AG09319 (cell line): ENCODE measurements at places on chromosomes 4 and X.

DNA sequence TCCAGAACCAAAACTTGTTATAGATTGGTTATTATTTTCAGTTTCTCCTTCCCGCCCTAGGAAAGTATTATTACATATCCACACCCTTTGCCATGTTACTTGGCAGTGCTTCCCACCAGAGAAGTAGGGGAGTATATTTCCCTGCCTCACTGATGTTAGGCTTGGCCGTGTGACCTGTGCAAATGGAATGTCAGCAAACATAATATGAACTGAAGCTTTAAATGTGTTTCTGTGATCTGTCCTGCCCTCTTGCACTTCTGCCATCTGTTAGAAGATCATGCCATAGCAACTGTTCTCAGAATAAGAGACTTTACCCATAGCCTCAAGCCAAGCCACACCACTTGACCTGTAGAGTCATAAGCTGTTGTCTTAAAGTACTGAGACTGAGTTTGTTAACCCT lies 36.7 kb upstream of the NEUROG2 start:
- DNase-seq = peak; percentile 12

GRCh38 chrX:78931814-78932213 lies 13.4 kb upstream of the P2RY10 start:
- DNase-seq = no peak

- no peak for DNase-seq
These were observed 26.3 kb upstream of the ADGRL3 start for GRCh38 chr4:61173799-61174198.

DNA sequence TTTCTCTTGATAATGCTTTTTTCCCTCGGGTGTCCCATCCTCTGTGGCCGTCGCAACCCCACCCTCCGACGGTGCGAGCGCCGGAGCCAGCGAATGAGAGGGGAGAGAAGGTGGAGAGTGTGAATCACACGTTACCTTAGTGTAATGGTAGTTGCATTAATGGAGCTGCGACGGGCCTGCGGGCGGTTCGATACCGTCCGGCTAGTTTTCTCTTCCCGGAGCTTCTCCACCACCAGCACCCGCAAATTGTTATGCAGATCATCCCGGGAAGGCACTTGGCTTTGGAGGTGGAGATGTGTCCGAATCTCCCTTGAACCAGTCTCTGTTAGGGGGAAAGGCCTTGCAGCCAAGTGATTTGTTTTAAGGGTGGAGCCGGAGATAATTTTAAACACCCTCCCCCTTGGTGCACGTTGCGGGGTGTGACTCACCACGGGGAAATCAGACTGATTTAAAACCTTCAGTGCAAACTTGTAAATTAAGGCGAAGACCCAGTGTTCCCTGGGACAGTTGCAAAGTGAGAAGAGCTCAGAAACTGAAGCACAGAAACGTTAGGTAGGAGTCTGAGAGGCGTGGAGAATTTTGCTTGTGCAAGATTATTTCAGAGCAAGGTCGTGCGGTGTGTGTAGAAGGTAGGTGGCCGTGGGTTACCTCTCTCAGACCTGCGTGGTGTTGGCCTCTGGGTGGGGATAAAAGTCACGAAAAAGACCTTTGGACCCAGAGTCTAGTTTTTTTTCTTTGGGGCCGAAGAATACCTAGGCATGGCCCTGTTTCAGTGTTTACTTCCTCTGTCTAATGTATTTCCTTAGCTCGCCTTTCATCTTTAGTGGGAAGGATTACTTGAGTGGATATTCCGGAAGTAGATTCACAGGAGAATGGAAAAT lies 1.3 kb downstream of the AFF1 start:
- DNase-seq = no peak

DNA sequence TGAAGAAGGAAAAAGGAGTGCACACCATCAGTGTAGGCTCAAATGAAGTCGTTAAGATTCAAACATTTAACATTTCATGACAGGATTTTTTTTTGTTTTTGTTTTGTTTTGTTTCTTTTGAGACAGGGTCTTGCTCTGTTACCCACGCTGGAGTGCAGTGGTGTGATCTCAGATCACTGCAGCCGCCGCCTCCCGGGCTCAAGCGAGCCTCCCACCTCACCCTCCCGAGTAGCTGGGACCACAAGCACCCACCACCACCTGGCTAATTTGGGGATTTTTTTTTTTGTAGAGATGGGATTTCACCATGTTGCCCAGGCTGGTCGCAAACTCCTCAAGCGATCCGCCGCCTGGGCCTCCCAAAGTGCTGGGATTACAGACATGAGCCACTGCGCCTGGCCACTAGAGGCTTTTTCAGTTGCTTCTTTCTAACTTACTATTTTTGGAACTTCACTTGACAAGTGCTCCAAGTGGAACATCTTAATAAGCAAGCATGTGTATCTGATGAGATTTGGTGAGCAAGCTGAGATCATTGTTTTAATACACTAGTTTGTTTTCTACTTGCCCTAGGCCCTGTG lies 78.9 kb upstream of the CNKSR2 start:
- DNase-seq = no peak

- no peak for DNase-seq
These were observed 2201.6 kb upstream of the TENM3 start for GRCh38 chr4:180041576-180041975.

DNA sequence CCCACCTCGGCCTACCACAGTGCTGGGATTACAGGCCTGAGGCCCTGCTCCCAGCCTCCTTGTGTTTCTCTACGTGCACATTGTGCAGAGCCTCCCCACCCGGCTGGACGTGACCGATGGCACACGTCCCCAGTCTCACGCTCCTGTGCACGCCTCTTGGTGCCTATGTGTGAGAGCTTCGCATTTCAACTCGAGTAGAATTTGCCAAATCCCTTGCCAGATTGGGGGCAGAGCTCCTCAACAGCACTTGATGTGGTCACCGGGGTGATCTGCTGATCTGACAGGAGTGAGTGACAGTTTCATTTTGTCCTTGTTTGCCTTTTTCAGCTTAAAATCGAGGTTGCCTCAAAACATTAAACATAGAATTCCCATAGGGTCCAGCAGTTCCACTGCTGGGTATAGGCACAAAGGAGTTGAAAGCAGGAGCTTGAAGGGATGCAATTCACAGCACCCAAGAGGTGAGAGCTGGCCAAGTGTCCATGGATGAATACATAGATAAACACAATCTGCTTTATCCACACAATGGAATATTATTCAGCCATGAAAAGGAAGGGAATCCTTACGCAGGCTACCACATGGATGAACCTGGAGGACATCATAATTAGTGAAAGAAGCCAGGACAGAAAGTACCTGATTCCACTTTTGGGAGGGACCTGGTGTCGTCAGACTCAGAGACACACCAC lies 17.6 kb downstream of the TMEM187 start:
- no peak for DNase-seq
